HCEC 1CT (cell line): ENCODE measurements at places on chromosomes 5 and 9.
A peak's percentile ranks its signal among the peaks of the same experiment; 100 is the strongest.

- no peak for DNase-seq
Observed at GRCh38 chr5:5191906-5192305, 51.8 kb downstream of the ADAMTS16 start.

GRCh38 chr5:15233566-15233965, 266.4 kb upstream of the FBXL7 start:
- peak; percentile 15 for DNase-seq

DNA sequence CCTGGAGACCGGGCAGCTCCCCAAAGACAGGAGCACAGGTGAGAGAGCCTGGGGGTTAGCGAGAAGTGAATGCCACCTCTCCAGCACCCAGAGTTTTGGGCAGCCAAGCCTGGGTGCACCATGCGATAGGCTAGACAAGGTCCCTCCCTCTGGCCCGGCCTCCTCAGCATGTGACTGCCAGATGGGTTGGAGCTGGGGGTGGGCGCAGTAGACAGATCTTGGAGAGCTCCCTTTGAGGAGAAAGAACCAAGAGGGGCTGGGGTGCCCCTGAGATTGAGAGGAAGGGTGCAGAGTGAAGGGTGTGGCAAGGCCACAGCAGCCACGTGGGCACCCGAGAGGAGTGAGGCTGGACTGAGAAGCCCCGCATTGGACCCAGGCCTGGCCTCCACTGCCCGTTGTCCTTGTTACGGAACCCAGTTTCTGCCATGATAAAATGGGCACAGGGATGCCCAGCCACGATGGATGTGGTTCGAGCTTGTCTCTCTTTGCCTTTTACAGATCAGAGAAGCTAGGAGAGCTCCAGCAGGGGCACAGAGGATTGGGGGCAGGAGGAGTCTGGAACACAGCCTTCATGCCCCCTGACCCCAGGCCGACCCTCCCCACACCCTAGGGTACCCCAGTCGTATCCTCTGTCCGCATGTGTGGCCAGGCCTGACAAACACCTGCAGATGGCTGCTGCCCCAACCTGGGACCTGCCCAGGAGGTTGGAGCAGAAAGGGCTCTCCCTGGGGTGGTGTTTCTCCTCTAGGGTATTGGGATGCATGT, 1.4 kb downstream of the TMEM141 start:
- no peak for DNase-seq

DNA sequence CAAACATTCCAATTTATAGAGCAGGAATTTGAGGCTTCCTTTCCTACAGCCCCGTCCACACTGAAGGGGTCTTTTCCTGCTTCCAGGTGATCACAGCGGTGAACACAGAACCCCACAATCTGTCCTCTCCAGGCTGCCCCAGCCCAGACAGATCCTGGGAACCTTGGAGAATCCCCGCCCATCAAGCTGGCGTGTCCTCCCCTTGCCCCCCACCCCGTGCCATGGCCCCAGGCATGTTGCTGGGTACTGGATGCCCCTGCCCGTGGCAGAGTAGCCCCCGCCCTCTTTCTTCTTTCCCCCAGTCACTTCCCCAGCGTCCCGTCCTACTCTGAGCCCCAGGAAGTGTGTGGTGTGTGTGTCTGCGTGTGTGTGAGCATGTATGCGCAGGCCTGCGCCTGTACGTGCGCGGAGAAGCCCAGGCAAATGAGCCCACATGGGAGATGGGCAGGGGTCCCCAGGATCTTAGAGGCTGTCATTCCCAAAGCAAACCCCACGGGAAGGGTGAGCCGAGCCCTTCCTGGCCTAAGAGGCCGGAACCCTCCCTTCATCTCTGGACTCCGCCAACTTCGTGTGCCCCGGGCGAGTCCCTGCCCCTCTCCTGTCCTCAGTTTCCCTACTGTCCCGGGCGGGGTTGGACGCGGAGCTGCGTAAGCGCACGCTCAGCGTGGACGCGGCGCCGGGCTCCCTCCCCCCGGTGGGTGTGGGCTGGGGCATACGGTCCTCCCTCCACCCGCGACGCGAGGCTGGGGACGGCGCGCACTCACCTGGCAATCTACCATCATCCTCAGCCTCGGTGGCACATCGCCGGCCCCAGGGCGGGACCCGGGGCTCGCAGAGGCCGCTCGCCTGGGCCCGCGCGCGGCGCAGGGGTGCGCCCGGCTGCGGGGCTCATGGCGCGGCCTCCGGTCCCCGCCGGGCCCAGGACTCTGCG, 15.2 kb downstream of the GBGT1 start:
- DNase-seq = peak; percentile 37

DNA sequence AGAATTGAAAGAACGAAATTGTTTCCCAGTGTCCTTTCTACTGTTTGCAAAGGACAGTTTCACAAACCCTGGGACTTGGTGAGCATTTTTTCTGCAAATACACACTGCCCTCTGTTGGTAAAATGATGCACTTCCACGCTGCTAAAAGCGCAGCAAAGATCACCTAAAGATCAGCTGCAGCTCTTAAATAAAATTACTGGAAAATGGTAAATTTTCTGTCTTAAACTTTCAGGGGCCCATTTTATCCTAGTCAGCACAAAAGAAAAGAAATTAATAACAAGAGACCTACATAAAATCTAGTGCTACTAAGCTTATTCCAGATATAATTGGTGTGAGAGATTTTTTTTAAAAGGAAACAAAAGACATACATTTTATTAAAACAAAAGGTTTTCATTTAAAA, 566.0 kb downstream of the CAAP1 start:
- peak; percentile 49 for DNase-seq

DNA sequence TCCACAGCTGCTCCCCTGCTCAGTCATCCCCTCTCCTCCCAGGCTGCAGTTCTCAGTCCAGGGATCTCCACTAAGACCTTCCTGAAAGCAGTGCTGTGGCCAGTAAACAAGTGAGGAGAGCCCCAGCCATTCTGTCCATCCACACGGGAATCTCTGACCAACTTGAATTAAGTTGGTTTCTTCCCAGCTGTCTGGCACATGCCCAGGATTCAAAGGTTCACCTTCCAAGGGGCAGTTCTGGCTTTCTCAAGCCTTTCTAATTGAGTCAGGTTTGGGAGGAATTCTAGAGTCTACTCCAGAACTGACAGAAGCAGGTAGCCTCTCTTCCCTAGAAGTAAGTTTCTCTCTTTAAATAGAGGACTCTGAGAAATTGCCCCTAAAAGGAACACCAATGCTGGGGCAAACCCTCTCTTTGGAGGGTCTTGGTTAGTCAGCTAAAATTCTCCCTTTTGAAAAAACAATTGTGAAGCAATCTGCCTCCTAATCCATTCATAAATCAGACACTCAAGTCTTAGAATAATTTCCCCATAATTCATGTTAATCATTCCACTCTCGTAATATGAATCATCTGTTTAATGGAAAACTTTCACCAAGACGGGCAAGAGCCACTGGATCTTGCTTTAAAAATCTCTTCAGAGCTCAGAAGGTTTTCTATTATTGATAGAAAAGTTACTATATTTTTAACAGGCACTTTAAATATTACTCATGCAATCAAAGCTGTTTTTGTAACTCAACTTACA, 133.8 kb downstream of the SPOCK1 start:
- no peak for DNase-seq

DNA sequence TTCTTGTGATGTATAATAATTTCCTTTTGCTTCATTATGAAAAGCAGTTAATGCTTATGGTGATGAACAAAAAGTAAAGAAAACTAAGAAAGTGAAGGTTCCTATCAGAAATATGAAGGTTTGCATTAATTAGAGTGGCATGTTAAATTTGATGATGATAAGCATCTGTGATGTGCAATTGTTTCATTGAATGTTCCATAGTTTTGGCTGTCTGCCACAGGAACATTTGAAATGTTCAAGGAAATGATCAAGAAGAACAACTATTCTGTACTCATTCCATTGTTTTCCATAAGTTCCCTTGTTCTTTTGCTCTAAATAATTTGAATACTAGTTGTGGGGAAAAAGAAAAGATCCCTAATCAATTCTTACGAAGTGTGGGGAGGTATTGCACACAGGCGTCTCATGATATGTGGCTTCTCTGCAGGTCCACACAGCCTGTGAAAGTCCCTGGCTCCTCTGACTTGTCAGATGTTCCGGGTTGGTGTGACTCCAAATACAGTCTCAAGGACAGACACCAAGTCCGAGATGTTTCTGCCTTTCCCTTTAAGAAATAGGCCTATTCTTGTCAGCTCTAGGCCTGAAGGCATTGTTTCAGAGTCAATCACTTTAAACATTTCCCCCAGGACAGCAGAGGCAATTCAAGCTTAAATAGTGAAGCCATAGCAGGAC, 152.6 kb upstream of the MAST4 start:
- no peak for DNase-seq

DNA sequence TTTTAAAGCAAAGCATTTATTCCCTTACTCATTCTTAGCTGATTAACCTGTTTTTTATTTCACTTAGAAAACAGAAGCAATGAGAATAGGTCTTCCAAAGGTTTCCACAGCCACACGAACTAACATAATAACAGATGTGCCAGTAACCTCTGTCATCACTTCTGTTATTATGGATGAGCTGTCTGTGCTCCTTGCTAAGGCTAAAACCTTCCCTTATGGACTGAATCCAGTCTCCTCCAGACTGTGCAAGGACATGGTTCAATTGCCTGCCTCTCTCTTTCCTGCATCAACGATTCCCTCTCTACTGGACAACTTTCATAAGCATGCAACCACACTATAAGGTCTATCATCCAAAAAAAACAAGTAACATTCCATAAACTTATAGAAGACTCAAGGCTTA, 1446.2 kb downstream of the MAT2B start:
- DNase-seq = no peak

DNA sequence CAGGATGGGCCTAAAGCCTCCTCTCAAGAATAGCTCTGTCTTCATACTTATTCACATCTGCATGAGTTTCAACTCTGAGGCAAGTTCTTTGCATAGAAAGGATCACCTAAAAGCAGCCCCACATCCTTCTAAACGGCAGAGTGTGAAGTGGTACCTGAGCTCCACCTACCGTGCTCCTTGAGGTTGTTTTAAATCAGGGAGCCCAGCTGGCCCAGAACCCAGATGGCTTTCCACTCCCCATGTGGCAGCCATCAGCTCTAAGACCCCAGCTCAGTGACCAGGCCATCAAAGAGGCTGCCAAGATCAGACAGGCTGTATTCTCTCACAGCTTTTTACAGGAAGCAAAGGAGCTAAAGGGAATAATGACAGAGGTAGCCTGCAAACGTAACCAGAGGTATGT, 299.3 kb downstream of the RASEF start:
- no peak for DNase-seq

DNA sequence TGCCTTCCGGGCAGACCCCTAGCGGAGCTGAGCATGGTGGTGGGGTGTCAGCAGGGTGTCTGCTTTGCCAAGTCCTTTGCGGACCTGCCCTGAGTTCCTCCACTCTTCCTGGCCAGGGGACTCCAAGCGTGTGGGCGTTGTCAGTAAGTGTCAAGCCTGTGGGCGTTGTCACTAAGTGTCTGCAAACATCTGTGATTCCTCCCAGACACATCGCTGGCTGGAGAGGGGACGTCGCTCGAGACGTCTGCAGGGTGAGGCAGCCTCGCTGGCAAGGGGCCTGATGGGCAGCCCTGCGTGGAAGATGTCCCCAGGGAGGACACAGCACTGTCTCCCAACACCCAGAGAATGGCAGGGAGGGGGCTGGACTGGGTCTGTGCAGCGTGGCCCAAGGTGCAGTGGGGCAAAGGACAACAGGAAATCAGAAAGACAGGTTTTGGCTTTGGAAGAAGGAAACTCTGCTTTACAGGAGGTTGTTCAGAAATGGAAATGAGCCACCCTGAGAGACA, 28.8 kb downstream of the ADAMTSL2 start:
- DNase-seq = no peak

- DNase-seq = peak; percentile 72
Observed at GRCh38 chr5:126527892-126528291, 67.1 kb downstream of the ALDH7A1 start.

GRCh38 chr5:160824301-160825001, 27.6 kb downstream of the ATP10B start:
- no peak for DNase-seq

DNA sequence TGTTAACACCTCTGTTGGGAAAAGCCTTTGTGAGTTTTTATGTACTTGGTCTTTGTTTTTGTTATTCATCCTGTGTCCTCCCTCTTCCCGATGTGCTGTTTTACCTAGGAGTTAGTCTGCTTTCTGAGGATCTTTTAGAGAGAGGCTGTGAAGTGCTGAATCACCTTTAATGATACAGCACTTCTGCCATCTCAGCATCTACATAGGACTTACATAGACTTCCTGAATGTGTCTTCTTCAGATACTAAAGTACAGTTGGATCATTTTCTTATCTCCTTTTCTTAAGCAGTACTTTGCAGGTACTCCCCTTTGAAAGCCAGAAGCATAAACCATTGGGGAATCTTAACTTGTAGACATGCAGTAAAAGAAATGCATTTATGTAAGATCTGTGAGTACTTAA, 31.5 kb downstream of the OTULIN start:
- DNase-seq = no peak

GRCh38 chr5:161089569-161089968, 237.6 kb upstream of the ATP10B start:
- DNase-seq = no peak

DNA sequence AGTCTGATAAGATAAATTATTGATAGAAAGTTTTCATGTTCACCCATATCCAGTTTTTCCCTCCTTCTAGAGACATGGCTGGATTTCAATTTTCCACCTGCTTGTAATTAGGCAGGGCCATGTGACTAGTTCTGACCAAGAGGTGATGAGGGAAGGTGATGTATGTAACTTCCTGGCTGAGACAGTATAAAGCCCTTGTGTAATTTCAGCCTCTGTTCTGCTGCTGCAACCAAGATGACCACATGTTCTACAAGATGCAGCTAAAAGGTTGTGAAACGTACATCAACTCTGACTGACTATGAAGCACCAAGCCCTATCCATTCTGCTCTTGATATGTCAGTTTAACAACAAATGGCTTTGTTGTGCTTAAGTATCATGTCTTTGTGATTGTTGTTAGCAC, 376.5 kb upstream of the DAB2 start:
- peak; percentile 19 for DNase-seq

GRCh38 chr5:61578858-61579503, 246.9 kb downstream of the ZSWIM6 start:
- no peak for DNase-seq

DNA sequence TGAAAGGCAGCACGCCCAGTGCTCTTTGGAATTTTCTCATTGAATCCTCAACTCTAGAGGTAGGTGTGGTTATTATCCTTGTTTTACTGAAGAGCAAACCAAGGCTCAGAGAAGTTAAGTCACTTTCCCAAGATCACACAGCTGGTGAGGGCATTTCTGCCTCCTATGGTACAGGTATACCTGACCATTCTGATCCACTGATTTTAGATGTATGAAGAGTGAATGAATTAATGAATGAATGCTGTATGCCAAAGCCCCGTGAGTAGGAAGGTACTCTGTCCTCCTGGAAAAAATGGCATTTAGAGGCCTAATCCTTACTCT, 18.2 kb upstream of the CSF1R start:
- no peak for DNase-seq

DNA sequence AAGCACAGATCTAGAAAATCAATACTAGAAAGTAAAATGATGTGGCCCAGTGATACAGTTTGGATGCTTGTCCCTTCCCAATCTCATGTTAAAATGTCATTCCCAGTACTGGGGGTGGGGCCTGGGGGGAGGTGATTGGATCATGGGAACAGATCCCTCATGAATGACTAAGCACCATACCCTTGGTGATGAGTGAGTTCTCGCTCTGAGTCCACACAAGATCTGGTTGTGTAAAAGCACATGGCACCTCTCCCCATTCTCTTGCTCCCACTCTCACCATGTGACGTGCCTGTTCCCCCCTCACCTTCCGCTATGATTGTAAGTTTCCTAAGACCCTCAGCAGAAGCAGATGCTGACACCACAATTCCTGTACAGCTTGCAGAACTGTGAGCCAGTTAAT, 234.2 kb upstream of the CDH6 start:
- no peak for DNase-seq

- DNase-seq = no peak
Observed at GRCh38 chr5:173625673-173626504, 9.4 kb upstream of the BOD1 start.

- DNase-seq = peak; percentile 29
Observed at GRCh38 chr5:163916376-163916775, 411.0 kb downstream of the MAT2B start.
